AG08395 (cell line): ENCODE measurements at places on chromosomes 4 and X.

DNA sequence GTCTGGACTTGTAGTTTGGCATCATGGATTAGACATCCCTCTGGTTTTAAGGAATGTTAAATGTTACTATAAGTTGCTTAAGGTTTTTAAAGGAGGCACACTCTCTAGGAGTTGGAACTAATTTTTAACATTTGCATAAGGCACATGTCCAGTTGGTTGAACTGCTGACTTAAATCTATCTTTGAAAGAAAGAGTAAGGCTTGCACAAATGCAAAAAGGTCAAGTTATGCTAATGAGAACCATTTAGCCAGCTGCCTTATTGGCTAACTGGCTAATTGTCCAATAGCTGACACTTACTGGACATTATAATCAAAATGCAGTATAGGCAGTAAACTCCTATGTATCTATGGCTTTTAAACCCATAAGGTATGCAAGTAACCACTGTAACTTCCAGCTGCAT is 206.1 kb upstream of the TTC29 start:
- DNase-seq = no peak

- DNase-seq = no peak
These were observed 298.5 kb upstream of the BMP3 start for GRCh38 chr4:80732010-80732409.

DNA sequence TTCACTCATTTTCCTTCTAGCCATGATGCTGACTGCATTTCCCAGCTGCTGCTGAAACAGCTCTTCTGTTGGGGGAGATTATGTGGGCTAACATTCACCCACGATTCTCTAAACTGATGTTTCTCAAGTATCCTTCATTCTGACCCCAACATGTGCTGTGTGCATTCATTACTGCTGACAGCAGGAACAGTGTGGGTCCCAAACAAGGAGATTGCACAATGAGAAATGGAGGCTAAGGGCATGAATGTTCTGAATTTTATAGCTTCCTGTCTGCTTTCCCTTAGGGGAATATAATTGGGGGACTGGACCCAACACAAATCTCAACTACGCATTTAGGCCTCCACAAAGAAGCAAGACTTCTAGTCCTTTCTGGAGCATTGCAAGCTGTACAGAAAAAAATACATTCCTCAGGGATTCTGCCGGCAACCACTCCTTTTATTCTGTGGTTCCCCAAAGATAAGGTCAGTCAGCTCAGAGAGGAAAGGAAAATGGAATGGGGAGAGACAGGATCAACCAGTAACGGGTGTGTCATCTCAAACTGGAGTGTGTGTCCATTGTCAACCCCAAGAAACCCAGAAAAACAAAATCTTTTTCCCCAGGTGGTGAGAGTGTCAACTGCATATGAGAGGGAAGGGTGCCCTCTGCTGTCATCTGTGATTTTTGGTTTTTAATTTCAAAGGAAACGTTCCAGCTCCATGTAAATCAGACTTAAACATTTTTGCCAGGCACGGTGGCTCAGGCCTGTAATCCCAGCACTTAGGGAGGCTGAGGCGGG is 81.5 kb upstream of the EGFL6 start:
- DNase-seq = peak; percentile 78

DNA sequence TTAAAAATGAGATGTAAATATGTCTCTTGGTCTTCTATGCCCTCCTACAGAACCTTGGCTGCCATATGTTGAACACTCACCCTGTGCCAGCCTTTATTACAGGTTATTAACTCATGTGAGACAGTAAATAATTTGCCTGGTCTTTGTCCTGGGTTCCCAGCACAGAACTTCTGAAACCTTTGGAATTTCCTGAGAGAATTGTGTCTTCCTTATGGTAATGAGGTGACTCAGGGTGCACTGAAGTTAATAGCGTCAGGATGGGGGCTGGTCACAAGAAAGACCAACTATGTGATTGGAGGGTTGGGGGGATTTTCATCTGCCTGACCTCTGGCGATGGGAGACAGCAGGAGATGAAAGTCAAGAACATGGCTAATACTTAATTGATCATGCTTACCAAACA is 289.8 kb upstream of the STS start:
- no peak for DNase-seq

- no peak for DNase-seq
These were observed 64.2 kb downstream of the PACRGL start for GRCh38 chr4:20764366-20764992.

DNA sequence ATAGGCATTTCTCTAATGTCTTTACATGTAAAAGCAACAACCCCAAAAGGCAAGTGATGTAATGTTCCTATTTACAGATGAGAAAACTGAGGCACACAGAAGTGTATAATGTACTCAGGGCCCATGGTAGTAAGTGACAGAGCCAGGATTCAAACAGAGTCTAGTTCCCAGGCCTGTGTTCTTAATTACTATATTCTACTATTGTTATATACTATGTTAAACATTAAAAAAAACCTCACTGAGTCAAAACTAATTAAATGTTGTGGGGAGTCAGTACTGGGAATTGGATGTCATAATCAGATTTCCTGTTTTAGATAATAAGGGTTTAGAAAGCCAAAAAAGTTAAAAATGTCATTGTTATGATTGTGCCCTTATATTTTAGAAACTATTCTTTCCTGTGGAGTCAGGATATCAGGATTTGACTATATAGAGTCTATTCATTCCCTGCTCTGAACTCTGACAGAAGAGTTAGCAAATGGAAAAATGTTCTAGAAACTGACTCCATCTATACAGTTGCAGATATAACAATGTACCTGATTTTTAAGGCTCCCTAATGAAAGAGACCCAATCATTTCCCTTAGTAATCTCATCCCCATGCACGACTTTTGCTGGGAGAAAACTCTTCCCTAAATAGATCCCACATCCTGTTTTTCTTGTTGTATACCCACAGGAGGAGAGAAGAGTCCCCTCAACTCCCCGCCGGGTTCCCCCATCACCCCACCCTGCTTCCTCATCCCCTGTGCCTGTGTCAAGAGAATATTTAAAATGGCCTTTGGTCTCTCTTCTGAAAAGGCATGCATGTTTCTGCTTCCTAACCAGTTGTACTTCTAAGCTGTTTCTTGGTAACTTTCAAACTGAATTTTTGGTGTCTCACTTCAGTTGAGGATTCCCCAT is 69.7 kb downstream of the REELD1 start:
- no peak for DNase-seq

DNA sequence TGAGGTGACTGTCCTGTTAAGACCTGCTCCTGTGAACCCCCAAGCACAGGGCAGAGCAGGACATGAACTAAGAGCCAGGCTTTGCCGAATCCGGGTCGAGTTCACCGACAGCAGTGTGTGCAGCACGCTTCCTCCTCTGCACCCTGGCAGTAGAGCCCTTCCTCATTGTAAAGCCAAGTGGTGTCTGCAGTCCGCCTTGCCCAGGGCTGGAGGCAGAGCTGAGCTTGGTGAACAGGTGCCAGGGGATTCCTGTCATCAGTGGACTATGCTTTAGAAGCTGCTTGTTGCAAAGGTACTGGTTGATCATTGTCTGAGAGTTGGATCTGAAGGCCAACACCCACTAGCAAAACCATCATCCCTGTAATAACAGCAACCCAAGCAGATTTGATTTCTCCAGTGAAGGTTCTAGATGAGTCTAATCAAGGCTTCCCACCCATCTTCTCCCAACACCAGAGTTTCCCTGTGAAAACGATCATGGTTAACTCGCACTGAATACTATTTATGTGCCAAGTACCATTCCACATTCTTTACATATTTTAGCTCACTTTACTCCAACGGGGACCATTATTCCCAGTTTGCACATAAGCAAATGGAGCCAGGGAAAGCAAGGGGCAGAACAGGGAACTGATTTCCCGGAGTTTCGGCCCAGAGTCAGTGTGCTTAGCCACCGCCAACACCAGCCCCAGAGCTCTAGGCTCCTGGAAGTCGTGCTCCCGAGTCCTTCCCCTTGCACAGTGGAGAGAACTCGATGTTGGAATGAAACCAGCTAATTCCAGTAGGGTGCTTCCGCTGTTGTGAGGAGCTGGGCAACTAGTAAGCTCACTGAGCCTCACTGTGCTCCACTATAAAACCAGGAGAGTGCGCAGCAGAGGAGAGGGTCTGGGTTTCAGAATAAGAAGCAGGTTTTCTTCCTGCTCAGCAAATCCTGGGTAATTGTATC is 1.4 kb upstream of the SLC34A2 start:
- no peak for DNase-seq

DNA sequence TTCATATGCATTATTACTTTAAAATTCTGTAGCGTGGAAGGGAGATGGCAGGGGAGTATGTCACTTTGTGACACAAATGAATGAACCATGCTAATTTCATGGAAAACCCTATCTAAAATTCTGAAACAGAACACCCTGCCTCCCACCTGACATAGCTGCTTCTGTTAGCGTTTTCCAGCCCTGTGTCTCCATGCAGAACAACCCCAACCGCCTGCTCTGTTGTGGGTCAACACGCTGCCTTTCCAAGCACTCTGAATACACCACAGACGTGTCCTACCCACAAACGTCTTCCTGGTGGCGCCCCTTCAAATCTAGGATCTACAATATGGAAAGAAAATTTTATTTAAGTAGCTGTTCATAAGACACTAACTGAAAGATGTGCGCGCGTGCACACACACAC is 238.6 kb downstream of the TRIML1 start:
- DNase-seq = no peak

DNA sequence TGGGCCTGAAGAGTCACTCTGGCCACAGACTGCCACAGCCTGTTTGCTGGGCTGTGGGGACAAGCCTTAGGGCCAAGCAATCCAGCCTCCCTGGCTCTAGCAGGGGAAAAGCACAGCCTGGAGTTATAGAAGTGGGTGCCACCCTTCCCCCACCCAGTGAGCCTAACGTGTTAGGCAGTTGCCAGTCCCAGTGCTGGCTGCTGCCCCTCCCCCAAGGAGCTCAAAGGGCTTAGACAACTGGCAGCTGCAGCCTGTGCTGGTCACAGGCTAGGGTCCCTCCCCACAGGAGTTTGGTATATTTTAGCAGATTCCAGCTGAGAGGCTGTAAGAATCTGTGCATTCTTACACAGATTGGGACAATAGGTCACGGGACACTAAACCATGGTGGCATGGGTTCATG is 370.3 kb upstream of the FGF16 start:
- DNase-seq = no peak

GRCh38 chr4:154082760-154083535 is 294.1 kb upstream of the SFRP2 start:
- DNase-seq = no peak

- no peak for DNase-seq
These were observed 35.2 kb downstream of the RNF175 start for GRCh38 chr4:153724606-153725005.

- DNase-seq = no peak
These were observed 92.6 kb upstream of the H2AZ1 start for GRCh38 chr4:100042711-100043110.

GRCh38 chr4:26912069-26912468 is 51.4 kb downstream of the STIM2 start:
- DNase-seq = no peak

- no peak for DNase-seq
These were observed 37.0 kb downstream of the NAP1L5 start for GRCh38 chr4:88660446-88661294.

GRCh38 chr4:147246096-147246495 is 234.8 kb upstream of the EDNRA start:
- DNase-seq = no peak

DNA sequence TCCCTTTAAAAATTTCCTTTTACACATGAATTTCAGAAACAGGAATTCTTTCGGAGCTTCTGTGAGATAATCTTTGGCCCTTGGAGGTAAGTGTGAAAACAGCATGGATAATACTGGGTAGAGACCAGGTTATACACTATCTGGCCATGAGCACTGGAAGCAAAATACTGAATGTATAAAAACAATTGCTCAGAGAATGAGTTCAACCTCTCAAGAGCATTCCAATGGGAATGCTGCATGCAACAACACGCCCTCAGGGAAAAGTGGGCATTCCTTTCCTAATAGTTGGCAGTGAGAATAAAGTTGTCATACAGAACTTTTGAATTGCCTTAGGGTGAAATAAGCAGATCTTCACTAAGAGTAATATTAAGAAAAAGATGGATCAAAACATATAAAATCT is 574.8 kb upstream of the DIPK2B start:
- DNase-seq = peak; percentile 68

DNA sequence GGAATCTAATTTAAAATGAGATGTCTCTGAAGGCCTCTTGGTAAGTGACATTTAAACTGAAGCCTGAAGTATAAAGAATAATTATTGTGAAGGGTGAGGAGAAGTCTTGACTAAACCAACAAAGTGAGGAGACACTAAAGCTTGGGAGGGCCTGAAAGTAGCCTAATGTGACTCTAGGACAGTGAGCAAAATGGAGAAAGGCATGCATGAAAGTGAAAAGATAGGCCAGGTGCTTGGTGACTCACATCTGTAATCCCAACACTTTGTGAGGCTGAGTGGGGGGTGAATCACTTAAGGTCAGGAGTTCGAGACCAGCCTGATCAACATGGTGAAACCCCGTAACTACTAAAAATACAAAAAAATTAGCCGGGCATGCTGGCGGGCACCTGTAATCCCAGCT is 46.9 kb upstream of the SMARCAD1 start:
- DNase-seq = no peak
